ENCODE measurements at places on chromosomes 3 and 15. TPM values are rescaled to one million over a fixed set of nuclear protein-coding genes. Genes with fewer than 3 reads are reported as not detected.
A peak's percentile ranks its signal among the peaks of the same experiment; 100 is the strongest.

GRCh38 chr15:74378848-74379247, 11.4 kb upstream of the CYP11A1 start:
- no peak overlapping the region for H3K27ac ChIP-seq
- no peaks in the 10 kb centered on the region for H3K36me3 ChIP-seq
- H3K4me3 ChIP-seq = no peak overlapping the region
- no peaks in the 10 kb centered on the region for H3K27me3 ChIP-seq

- H3K4me3 ChIP-seq = no peak overlapping the region
- no peak overlapping the region for H3K27ac ChIP-seq
- H3K36me3 ChIP-seq = no peaks in the 10 kb centered on the region
- DNase-seq = no peak
Measured at GRCh38 chr15:56978898-56979662, 60.6 kb downstream of the TCF12 start.

- H3K27me3 ChIP-seq = peaks cover 22% of the 10 kb centered on the region
- DNase-seq = no peak
Measured at GRCh38 chr3:42270561-42270960, 4.6 kb upstream of the CCK start.

DNA sequence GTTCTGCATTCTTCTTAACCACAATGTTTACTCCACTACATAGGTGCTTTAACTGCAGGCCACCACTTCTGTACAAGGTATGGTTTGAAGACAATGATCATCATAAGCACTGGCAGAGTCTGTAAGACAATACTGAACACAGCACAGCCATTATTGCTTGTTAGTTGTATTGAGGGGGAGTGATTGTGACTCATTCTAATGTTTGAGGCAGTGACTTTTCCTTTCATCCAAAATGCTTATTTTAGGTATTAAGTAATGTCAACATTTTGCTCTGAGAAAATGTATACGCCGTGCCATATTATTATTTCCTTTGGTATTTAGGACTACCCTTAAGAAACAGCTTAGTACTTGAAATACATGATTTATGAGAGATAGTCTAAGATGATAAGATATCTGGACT, 618.2 kb upstream of the ZNF717 start:
- no peaks in the 10 kb centered on the region for H3K4me1 ChIP-seq
- no peak overlapping the region for H3K4me3 ChIP-seq
- no peak for DNase-seq
- H3K27me3 ChIP-seq = no peaks in the 10 kb centered on the region
- H3K36me3 ChIP-seq = no peaks in the 10 kb centered on the region

DNA sequence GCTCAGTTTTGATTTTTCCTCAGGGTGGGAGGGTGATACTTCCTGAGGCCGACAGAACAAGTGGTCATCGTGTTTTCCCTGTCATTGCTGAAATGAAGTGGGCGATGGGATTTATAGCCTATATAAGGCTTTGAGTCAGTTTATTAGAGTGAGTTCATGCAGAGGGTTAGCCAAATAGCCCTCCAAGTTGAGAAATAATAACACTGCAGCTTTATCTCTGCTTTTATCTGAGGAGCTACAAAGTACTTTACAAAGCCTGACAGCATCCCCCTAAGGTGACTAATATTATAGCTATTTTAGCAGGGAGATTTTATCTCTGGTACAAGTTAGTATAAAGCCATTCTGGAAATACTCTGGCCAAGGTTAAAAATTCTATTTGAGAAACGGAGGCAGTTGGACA, 389.6 kb downstream of the MFSD1 start:
- H3K27ac ChIP-seq = no peak overlapping the region
- DNase-seq = no peak
- H3K4me1 ChIP-seq = no peaks in the 10 kb centered on the region

DNA sequence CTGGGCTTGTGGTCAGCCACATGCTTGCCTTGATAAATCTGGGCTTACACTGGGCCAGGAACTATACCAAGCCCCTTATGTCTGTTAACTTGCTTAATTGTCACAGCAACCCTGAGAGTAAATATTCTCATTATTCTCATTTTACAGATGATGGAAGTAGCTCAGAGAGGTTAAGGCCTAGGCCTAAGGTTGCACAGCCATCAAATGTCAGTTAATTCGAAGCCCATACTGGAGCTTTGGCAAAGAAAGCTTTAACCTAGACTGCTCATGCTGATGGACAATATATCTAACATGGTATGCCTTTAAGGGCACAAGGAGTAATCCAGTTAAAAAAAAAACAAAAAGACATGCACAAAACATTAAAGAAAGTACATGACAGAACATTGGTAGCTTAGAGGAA, 220.1 kb downstream of the FEZF2 start:
- H3K4me1 ChIP-seq = no peaks in the 10 kb centered on the region
- no peak overlapping the region for H3K27ac ChIP-seq
- no peak overlapping the region for H3K4me3 ChIP-seq
- DNase-seq = no peak
- H3K36me3 ChIP-seq = no peaks in the 10 kb centered on the region

GRCh38 chr3:127495821-127496655, 94.5 kb downstream of the TPRA1 start:
- DNase-seq = no peak
- H3K4me1 ChIP-seq = no peaks in the 10 kb centered on the region
- no peaks in the 10 kb centered on the region for H3K27me3 ChIP-seq
- H3K4me3 ChIP-seq = no peak overlapping the region

DNA sequence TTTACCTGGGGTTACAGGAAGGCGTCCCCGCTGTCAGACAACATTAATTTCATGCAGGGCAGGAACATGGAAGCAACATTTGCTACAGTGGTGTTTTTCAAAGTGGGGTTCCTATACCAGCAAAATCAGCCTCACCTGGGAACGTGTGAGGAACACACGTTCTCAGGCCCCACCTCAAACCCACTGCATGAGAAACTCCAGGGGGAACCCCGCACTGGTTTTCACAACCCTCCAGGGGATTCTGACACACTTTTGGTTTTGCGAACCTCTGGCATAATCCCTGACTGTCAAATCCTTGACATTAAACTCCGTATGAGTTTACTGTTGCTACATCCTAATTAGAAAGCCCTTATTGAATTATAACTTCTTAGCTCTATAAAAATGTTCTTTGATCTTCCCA, 127.7 kb downstream of the LRRK1 start:
- H3K27me3 ChIP-seq = no peaks in the 10 kb centered on the region
- H3K27ac ChIP-seq = no peak overlapping the region
- no peaks in the 10 kb centered on the region for H3K36me3 ChIP-seq
- no peak overlapping the region for H3K4me3 ChIP-seq

DNA sequence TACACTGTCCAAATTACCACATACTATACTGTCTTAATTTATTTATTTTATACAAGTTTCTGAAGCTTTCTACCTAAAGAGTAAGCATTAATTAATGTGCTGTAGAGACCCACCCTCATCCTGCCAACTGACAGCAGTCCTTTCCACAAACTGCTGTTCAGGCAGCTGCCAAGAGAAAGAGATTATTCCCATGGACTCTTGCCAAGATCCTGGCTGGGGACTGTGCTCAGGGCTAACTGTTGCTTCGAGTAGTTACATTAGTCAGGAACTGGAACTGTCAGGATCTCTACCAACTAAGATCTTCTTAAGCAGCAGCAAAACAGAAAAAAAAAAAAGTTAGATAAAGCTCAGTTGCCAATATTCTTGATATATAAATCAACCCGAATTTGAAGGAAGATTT, 398.8 kb downstream of the MECOM start:
- no peaks in the 10 kb centered on the region for H3K4me1 ChIP-seq
- no peaks in the 10 kb centered on the region for H3K27me3 ChIP-seq
- no peaks in the 10 kb centered on the region for H3K36me3 ChIP-seq
- H3K27ac ChIP-seq = peak overlapping the region; percentile 33
- peak; percentile 66 for DNase-seq
- no peak overlapping the region for H3K4me3 ChIP-seq

- no peaks in the 10 kb centered on the region for H3K27me3 ChIP-seq
- no peak for DNase-seq
- H3K4me1 ChIP-seq = no peaks in the 10 kb centered on the region
- no peak overlapping the region for H3K4me3 ChIP-seq
Measured at GRCh38 chr3:3309887-3310286, 130.4 kb upstream of the CRBN start.

- no peak overlapping the region for H3K27ac ChIP-seq
- no peaks in the 10 kb centered on the region for H3K27me3 ChIP-seq
- H3K36me3 ChIP-seq = no peaks in the 10 kb centered on the region
Measured at GRCh38 chr3:154783061-154783460, 297.1 kb upstream of the MME start.

DNA sequence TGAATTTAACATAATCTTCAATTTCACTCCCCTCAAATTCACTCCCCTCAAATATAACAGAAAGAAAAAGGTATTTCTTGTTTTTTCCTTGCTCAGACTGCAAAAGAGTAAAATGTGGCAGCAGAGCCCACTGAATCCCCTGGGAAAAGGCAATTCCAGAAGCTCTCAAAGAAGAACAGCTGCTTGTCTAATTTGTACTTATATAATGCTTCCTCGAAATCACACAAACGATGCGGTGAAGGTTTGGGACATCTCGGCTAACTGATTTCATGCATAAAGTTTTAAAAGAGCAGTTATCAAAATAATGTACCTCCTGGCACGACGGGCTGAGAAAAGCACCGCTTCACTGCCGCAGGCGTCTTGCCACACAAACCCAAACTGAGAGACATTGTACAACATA, 10.7 kb downstream of the BDH1 start:
- no peak overlapping the region for H3K4me3 ChIP-seq
- H3K4me1 ChIP-seq = peaks cover 5% of the 10 kb centered on the region
- H3K36me3 ChIP-seq = no peaks in the 10 kb centered on the region
- H3K27me3 ChIP-seq = no peaks in the 10 kb centered on the region
- H3K27ac ChIP-seq = no peak overlapping the region

Gene MAP1A
- 14.6 TPM for total RNA-seq

Gene FAM107A
- total RNA-seq = 15.0 TPM

Gene STARD5
- 54.5 TPM for total RNA-seq
